Inflammatory macrophage (primary cell): ENCODE measurements at places on chromosomes 3 and 15.

DNA sequence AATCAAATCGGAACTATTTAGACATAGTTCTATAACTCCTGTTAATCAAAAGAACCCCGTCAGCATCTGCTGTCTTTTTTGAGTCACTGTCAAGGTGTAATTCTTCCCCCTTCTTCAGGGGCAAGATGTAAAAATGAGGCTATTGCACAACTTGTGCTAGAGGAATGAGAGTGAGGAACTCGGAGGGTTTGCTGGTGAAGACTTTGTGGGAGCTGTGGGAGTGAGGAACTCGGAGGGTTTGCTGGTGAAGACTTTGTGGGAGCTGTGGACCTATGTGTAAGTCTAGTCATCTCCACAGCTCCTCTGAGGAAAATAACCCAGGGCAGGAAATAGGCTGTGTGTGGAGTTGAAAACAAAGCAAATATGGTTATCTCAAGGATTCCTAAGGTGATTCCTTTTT, 2.5 kb upstream of the CERS3 start:
- peak; percentile 51 for DNase-seq

- DNase-seq, result peak; percentile 61
Measured at GRCh38 chr15:39376371-39376909, 204.4 kb upstream of the THBS1 start.

DNA sequence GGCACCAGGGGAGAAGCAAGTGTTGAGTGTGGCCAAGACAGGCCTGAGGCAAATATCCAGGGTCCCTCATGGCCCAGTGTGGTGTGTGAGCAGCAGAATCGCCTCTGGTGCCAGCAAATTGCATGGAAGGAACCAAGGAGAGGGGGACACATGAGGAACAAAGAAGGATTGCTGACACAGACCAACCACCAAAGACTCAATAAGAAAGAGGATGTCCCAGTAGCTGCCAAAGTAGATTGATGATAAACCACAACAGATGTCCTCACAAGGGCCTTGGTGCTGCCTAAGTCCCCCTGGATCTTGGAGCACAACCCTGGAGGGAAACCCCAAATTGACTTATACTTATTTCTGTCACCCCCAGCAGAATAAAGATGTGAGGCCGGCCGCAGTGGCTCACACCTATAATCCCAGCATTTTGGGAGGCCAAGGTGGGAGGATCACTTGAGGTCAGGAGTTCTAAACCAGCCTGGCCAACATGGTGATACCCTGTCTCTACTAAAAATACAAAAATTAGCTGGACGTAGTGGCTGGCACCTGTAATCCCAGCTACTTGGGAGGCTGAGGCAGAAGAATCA, 10.6 kb downstream of the SRGAP3 start:
- DNase-seq, result no peak

- peak; percentile 52 for DNase-seq
Measured at GRCh38 chr15:70494852-70495571, 268.3 kb downstream of the UACA start.

GRCh38 chr3:9770276-9770812, 597 bp upstream of the CAMK1 start:
- DNase-seq, result peak; percentile 8

DNA sequence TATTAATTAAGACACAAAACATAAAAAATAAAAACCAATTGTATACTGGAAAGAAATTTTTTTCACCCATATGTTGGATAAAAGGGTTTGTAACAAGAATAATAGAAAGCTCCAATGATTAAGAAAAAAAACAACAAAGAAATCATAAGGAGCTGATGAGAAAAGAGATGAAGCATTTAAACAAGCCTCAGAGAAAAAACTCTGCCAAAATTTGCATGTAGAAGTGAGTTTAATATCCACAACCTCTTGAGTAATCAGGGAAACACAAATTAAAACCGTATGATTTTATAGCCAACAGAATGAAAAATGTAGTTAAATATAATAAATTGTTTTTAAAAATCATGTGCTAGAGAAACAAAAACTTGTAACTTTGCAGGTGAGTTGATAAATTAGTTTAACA, 192.9 kb downstream of the BCHE start:
- DNase-seq, result no peak

DNA sequence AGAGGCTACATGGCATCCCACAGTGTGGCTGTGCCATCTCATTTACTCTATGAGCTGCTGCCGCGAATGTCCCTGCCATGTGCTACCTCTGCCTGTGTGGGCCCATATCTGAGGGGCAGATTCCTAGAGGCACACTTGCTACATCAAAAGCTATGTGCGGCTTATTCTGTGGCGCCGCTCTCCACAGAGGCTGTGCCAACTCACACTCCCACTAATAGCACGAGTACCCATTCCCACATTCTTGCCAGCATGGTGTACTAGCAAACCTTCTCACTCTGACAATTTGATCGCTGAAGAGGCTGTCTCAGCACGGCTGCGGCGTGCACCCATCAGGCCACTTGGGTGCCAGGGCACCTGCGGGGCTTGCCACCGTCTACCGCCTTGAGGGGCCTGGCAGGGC, 31.2 kb upstream of the MUSTN1 start:
- no peak for DNase-seq

DNA sequence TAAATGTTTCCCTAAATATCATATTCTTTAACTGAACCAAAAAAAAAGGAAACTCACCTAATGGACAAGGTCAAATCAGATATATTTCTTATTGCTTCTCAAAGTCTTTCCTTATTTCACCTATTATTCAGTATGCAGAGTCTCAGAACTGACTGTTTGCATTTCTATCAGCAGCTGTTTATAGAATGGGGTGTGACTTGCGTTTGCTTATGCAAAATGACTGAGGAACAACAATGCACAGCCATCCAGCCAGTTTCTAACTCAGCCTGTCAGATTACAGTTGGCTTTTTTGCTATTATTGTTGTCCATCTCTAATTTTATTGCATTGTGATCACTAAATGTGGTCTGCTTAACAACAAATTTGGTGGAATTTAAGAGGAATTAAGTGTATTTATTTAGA, 40.7 kb downstream of the RAB27A start:
- DNase-seq, result no peak

DNA sequence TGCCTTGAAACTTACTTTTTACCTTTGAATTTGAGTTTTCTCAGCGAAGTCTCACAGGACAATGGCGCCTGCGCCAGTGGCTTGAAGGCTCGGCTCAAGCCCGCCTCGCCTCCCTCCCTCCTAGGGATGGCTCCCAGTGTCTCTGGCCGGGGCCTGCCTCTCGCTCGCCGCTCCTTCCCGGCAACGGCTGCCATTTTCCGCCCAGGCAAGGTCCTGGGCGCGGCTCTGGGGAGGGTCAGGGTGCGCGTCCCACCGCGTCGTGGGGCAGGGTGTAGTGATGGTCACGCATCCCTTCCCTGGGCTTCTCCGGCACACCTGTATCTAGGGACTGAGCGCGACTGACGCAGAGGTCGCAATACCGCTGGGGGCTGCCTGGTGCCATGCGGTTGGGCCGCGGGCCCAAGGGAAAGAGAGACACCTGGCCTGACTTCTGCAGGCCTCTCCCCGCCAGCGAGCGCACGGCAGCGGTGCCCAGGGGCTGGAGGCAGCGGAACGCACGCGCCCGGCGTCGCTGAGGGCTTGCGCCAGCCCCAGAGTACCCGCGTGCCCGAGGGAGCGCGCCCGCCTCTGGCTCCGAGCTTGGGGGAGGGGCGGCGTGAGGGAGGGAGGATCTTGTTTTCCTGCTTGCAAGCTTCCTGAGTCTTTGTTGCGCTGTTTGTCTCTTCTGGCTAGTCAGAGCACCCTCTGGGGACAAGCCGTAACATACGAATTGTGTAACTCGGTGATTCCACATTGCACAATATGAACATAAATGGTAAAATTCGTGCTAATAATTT, 20.7 kb upstream of the FEM1B start:
- DNase-seq, result peak; percentile 96

- DNase-seq, result no peak
Measured at GRCh38 chr3:37543666-37544065, 318.0 kb upstream of the CTDSPL start.

DNA sequence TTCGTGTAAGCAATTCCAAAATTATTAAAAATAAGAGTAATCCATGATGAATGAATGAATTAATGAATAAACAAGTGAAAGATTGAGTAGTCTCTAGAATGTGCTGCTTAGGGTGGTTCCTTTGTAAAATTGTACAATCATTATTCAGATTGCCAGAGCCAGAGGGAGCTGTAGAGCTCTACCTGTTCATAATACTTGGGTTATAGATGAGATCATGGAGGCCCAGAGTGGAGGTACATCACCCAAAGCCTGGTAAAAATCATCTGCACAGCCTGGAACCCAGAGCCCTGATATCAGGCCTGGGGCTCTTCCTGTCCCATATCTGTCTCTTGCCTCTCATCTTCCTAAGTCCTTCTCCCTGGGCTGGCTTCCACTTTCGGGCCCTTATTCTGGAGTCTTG, 297.2 kb downstream of the RPLP1 start:
- no peak for DNase-seq

DNA sequence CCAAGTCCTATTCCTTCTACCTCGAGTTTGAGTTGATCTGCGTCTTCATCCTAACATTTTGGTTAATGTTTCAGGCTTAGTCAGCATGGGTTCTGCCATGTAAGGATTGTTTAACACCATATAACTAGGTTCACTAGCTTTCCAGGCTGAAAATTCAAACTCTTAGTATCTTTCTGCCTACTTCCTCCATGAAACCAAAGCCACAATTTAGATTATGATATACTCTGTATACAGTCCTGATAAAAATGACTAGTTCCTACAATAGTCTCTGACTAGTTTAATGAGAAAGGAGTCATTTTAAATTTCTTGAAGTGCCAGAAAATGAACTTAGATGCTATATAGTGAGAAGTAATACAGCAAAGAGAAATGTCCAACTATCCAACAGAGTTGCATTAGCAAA, 6.6 kb upstream of the BTLA start:
- DNase-seq, result no peak

DNA sequence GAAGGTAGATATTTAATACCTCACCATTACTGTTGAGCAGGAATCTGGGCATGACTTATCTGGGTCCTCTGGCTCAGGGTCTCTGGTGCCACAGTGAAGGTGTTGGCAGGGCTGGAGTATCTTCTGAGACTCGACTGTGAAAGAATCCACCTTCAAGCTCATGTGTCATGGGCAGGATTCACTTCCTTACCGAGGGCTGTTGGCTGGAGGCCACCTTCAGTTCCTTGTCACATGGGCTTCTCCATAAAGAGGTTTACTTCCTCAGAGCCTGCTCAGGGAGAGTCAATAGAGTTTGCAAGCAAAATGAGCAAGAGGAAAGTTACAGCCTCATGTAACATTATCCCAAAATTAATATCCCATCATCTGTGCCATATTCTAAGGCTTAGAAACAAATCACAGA, 459.5 kb downstream of the NR2F2 start:
- DNase-seq, result peak; percentile 31

GRCh38 chr3:15347737-15348110, 15.3 kb upstream of the SH3BP5 start:
- DNase-seq, result no peak

- DNase-seq, result no peak
Measured at GRCh38 chr3:141380987-141381386, 12.7 kb downstream of the ZBTB38 start.

DNA sequence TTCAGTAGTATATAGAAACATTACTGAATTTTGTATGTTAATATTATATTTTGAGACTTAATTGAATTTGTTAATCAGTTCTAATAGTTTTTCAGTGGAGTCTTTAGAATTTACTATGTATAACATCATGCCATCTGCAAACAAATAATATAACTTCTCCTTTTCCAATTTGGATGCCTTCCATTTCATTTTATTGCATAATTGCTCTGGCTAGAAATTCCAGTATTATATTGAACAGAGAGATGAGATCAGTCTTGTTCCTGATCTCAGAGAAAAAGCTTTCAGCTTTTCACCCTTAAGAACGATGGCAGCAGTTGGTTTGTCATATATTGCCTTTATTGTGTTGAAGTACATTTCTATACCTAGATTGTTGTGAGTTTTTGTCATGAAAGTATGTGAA, 40.4 kb downstream of the OR4F15 start:
- DNase-seq, result no peak

- DNase-seq, result peak; percentile 38
Measured at GRCh38 chr15:39125904-39126303, 455.0 kb upstream of the THBS1 start.

DNA sequence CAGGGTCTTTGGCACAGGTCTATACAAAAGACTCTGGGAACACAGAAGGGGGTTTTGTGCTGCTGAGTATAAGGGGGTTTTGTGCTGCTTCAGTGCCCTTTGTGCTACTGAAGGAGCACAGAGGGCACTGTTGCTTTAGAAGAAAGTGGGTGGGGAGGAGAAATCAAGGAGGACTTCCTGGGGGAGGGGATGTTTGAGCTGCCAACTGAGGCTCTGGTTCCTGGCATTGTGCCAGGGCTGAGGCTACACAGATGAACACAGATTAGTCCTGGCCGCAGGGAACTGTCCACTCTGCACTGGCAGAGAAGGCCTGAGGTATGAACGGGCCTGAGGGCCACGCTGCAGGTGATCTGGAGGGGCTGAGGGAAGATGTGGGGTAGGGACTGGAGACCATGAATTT, 32.2 kb upstream of the SEC13 start:
- DNase-seq, result no peak

DNA sequence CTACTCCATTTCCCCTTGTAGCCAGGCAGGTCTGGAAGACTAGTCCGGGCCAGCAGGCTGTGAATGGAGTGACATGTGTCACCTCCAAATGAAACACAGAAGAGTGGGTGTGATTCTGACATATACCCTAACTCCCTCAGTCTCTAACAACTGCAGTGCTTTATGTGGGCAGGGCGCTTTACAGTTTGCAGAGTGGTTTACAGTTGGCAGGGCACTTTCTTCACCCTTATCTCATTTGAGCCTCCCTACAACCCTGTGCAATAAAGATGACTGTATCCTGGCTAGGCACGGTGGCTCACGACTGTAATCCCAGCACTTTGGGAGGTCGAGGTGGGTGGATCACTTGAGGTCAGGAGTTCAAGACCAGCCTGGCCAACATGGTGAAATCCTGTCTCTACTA, 176.3 kb downstream of the RAB11A start:
- no peak for DNase-seq

- no peak for DNase-seq
Measured at GRCh38 chr3:29067007-29067406, 213.9 kb upstream of the RBMS3 start.

GRCh38 chr3:122623031-122623829, 45.8 kb downstream of the PARP15 start:
- DNase-seq, result no peak

DNA sequence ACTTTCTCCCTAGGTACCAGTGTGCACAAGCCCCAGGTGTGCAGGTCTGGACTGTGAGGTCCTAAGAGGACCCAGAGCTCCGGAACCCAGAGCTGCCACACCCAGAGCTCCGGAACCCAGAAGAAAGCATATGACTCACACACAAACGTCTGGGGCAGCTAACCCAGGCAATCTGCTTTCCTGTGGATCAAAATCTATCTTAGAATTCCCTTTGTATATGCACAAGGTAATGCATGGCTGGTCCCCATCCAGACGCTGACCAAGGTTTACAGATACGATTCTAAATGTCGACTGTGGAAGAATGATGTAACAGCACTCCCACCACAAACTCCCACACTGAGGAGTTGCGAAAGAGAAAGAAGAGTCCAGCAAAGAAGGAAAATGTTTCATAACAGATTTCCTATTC, 15.7 kb downstream of the KCNMB2 start:
- peak; percentile 72 for DNase-seq

DNA sequence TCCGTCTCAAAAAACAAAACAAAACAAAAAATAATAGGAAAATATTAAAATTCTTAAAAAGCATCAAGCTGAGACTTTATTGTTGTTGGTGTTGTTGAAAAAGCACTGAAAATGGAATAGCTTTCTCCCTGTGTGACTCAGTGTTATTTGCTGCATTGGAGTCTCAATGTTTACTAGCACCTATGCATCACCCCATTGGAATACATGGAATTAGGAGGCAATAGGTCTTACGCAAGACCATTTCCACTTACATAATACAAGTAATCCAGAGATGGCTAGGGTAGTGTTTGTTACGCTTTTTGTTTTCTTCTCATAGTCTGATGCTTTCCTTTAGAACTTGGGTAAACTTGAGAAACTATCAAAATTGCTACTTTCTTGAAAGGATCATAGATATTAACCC, 15.2 kb downstream of the GXYLT2 start:
- no peak for DNase-seq
